ENCODE measurements at places on chromosomes 5 and 9. TPM values are rescaled to one million over a fixed set of nuclear protein-coding genes. Genes with fewer than 3 reads are reported as not detected.

Gene WNK2
- 0.63 TPM for total RNA-seq

Gene MARCOL
- total RNA-seq: not detected

Gene SARDH
- 1.4 TPM for total RNA-seq

Gene TPPP
- 5.8 TPM for total RNA-seq

Gene PIP5KL1
- total RNA-seq: 3.0 TPM

Gene C5orf52
- not detected for total RNA-seq

Gene TEX53
- not detected for total RNA-seq

Gene C8G
- not detected for total RNA-seq

Gene GNA14
- 6.0 TPM for total RNA-seq

Gene HK3
- 61.6 TPM for total RNA-seq

Measured in omental fat pad (tissue), 4 donors.